ENCODE measurements at places on chromosomes 3 and 15. TPM values are rescaled to one million over a fixed set of nuclear protein-coding genes. Genes with fewer than 3 reads are reported as not detected.

DNA sequence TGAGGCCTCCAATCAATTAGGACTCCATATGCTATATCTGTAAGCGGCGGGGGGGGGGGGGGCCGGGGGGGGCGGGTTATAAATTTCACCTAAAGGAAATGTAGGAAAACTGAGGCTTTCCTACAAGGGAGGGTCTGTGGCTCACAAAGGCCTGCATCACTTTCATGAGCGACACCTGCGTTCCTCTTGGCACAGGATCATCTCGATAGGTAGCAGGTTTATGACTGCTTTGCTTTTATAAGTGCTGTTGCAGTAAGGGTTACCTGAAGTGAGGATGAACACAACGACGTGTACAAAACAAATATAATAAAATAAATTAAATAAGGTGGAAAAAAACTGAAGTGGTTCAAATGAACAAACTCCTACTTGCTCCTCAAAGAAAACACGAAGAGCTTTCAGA, 194.3 kb downstream of the FOXP1 start:
- no peak for DNase-seq

- DNase-seq, result peak; percentile 16
Observed at GRCh38 chr3:31132132-31132769, 237.8 kb upstream of the GADL1 start.

DNA sequence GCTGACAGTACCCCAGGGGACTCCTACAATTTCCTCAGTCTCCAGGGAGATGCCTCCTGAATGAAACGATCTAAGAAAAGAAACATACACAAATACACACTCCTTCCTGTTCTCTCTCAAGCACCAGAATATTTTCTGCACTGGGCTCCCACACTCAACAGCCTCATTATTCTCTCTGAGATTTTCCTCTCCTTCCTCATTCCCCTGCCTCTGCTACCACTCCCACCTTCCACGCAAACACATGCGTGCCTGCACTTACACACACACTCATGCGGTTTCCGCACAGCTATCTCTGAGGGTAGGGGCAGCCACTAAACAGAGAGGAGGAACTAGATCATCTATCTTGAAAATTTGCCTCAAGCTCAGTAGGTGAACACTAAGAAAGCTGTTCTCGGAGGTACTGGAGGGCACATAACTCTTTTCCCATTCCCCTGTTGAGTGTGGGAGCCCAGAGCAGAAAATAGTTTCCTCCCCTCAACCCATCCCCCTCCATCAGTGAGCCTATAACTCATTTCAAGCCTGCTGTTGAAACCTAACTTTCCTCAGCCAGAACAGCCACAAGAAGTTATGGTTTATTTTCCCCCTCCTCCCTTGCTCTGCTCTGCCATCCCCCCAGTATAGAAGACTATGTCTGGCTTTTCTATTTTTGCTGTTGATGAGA, 30.5 kb upstream of the TIPARP start:
- peak; percentile 20 for DNase-seq

GRCh38 chr15:73632670-73633058, 525 bp downstream of the NPTN start:
- no peak for DNase-seq

DNA sequence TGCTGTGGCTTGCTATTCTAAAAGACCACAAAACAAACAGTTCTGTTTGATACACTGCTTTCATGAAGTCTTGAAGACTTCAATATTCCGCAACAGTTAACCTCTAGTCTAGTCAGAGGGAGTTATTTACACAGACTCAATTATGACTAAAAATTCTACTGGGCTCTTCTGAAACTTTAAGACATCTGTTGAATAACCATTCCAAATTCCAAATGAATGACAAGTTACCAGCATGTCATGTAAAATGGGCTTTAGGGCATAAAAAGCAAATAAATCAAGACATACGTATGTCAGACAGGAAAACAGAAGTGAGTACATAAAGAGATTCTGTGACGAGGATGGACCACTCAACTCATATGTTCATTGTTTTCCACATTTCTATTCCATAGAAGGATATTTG, 93.9 kb downstream of the PLOD2 start:
- no peak for DNase-seq

- DNase-seq, result no peak
Observed at GRCh38 chr3:169971522-169971921, 4.9 kb downstream of the SEC62 start.

DNA sequence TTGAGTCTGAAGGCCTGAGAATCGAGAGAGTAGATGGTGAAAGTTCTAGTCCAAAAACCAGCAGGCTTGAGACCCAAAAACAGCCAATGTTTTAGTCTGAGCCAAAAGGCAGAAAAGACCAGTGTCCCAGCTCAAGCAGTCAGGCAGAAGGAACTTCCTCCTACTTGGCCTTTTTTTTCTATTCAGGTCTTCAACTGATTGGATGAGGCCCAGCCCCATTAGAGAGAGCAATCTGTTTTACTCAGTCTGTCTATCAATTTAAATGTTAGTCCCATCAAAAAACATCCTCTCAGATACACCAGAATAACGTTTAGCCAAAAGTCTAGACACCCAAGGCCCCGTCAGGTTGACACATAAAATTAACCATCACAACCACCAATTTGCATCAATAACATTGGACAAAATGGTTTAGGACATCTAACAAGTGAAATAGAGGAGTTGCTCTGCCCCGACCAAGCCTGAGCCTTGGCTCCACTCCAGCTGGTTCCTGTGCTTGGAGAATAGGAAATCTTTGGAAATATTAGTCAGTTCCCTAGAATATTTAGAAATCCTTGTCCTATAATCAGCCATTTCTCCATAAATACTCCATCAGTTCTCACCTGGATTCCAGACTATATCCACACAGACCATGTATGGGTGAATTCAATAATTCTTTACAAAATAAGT, 51.4 kb upstream of the LIPC start:
- DNase-seq, result no peak

- DNase-seq, result peak; percentile 42
Observed at GRCh38 chr15:56532721-56533460, 68.0 kb upstream of the MNS1 start.

- DNase-seq, result no peak
Observed at GRCh38 chr3:61772456-61772855, 211.1 kb downstream of the PTPRG start.

CCR4 gene
- polyA plus RNA-seq, result 0.07 TPM

LXN gene
- polyA plus RNA-seq, result 20.1 TPM

ACKR2 gene
- polyA plus RNA-seq, result 0.28 TPM

CHRNA7 gene
- 1.8 TPM for polyA plus RNA-seq

CCR9 gene
- polyA plus RNA-seq, result 0.13 TPM

ACSBG1 gene
- polyA plus RNA-seq, result 0.33 TPM

SV2B gene
- polyA plus RNA-seq, result 4.7 TPM

Data from muscle of back (tissue), 13 donors.